T1000 (cell line): ENCODE measurements at places on chromosomes 1 and 21.

DNA sequence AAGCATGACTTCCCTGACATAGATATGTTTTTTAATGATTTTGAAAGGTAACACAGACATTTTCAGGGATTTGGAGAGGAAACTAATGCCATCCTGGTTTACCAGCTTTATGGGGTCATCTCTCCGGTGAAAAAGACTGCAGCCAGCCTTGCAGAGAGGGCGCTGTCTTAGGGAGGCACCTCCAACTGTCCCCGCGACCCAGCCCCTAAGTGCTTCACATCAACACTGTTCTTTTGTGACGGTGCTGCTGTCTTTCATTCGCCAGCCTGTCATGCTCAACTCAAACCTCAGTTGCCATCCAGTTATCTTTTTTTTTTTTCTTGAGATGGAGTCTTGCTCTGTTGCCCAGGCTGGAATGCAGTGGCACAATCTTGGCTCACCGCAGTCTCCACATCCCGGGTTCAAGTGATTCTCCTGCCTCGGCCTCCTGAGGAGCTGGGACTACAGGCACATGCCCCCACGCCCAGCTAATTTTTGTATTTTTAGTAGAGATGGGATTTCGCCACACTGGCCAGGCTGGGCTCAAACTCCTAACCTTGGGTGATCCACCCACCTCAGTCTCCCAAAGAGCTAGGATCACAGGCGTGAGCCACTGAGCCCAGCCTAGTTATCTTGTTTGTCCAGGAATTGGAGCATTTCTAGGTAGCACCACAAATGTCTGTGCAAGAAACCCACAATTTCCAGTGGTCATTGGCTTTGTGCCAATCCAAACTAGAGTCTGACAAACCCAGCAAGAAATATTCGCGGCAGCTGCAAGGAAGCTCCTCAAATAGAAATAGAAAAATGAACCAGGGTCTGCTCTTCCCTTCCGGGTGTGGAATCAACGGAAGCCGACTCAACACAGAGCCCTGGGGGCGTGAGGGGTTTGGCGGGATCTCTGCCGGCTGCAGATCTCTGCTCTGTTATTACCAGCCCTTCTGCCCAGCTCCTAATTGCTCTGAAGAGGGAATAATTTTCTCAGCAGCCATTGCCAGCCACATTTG, 24.2 kb downstream of the PDE9A start:
- no peak for DNase-seq

- DNase-seq, result no peak
These were observed 5.5 kb upstream of the KLF17 start for GRCh38 chr1:44113095-44113609.

DNA sequence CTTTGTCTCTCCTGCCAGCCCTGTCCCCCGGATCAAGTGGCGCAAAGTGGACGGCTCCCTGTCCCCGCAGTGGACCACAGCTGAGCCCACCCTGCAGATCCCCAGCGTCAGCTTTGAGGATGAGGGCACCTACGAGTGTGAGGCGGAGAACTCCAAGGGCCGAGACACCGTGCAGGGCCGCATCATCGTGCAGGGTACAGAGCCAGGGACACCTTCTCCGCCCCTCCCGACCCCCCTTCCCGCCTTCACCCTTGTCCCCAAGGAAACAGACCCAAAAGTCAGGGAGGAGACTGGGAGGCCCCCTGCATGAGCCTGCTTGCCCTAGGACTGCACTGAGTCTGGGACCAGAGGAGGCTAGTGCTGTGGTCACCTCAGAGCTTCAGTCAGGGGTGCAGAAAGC, 18.2 kb downstream of the CNTN2 start:
- no peak for DNase-seq

- DNase-seq, result no peak
These were observed 18.5 kb downstream of the LRRC41 start for GRCh38 chr1:46284597-46285564.

DNA sequence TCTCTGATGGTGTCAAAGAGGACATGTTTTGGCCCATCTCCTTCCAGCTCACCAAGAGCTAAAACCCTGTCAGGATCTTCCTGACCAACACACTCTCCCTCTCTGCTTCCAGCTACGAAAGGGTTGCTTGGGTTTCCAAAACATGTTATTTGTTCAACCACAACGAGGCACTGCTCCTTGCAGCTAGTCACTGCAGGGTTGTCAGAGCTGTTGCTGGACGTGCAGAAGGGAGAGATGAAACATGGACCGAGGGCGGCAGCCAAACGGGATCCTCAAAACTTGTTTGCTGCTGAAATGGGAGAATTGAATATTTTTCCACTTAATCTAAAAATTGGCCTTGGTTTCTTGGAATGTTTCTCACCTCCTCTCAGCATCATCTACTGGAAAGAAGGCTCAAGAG, 12.4 kb downstream of the ZBTB18 start:
- no peak for DNase-seq

- DNase-seq, result no peak
These were observed 3.1 kb downstream of the KCNK1 start for GRCh38 chr1:233617025-233617424.

GRCh38 chr1:160800645-160801408, 4.9 kb downstream of the LY9 start:
- no peak for DNase-seq

- DNase-seq, result no peak
These were observed 1.8 kb upstream of the SYT2 start for GRCh38 chr1:202711949-202712635.

DNA sequence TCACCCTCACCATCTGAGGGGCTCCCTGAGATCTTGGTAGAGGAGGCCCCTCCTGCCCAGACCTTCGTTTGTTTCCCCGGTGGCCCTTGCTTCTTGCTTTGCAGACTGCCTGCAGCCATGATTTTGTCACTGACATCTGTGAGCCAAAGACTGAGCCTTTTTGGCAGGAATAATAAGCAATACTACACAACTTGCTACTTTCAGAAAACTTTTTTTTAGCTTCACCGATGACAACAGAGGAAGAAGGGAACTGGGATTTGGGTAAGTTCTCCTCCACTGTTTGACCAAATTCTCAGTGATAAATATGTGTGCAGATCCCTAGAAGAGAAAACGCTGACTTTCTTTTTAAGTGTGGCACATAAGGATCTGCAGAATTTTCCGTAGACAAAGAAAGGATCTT, 11.7 kb upstream of the CD101 start:
- no peak for DNase-seq

- peak; percentile 84 for DNase-seq
These were observed at the start of gene CSMD2 for GRCh38 chr1:34164771-34165391. TSS of gene CSMD2 (minus strand) at chr1:34165230. CDS start at chr1:34165097, 133 bp downstream.

DNA sequence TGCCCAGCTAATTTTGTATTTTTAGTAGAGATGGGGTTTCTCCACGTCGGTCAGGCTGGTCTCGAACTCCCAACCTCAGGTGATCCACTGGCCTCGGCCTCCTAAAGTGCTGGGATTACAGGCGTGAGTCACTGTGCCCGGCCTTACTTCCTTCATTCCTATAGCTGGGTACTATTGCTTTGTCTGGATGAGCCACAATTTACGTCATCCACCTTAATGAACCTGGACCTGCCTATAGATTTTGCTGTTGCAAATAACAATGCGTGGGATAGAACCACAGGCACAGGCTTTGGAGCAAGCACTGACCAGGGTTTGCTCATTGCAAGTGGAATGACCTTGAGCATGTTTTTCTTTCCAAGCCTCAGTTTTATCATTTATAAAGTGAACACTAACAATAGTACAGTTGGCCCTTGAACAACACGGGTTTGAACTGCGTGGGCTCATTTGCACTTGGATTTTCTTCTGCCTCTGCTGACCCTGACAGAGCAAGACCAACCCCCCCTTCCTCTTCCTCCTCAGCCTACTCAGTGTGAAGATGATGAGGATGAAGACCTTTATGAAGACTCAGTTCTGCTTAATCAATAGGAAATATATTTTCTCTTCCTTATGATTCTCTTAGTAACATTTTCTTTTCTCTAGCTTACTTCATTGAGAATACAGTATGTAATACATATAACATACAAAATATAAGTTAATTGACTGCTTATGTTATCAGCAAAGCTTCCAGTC, 33.3 kb upstream of the BECN2 start:
- no peak for DNase-seq

DNA sequence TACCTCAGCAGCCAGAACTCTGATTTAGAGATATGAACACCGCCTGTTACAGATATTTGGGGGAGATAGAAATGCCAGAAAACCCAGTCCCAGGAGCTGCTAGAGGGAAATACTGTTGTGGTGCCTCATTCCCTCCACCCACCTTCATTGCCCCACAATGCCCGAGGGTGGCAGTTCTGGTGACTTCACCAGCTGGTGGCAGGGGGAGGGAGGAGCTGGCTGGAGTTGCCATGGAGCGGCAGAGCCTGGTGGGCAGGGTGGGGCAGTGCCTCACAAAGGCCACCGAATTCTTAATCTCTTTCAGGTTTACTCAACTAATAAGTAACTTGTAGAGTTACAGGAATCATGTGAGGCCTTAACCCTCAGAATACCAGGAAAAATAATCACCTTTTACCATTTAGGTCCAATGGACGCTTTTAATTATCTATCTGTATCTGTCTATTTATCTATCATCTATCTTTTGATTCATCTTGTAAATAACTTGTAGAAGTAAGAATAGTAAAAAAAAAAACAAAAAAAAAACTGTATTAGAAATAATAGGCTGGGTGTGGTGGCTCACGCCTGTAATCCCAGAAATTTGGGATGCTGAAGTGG, 11.7 kb upstream of the S100A11 start:
- peak; percentile 90 for DNase-seq

- no peak for DNase-seq
These were observed 43.4 kb downstream of the KCNJ15 start for GRCh38 chr21:38300141-38300578.

- DNase-seq, result no peak
These were observed 9.7 kb upstream of the IGFN1 start for GRCh38 chr1:201180901-201181300.

DNA sequence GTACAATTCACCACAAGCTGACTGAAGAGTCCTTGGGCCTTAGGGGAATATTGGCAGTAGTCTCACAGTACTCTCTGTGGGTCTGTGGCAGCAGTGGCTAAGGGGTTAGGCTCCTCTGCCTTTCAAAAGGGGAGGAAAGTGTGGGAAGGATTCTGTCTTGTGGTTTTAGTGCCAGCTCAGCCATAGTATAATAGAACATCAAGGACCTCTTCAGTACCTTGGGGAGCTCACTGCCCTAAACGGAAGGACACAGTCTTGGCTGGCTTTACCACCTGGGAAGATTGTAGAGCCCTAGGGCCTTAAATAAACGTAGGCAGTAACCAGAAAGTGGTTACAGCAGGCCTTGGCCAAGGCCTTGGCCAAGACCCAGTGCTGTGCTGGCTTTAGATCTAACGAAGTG, 265.7 kb downstream of the COL11A1 start:
- DNase-seq, result no peak

DNA sequence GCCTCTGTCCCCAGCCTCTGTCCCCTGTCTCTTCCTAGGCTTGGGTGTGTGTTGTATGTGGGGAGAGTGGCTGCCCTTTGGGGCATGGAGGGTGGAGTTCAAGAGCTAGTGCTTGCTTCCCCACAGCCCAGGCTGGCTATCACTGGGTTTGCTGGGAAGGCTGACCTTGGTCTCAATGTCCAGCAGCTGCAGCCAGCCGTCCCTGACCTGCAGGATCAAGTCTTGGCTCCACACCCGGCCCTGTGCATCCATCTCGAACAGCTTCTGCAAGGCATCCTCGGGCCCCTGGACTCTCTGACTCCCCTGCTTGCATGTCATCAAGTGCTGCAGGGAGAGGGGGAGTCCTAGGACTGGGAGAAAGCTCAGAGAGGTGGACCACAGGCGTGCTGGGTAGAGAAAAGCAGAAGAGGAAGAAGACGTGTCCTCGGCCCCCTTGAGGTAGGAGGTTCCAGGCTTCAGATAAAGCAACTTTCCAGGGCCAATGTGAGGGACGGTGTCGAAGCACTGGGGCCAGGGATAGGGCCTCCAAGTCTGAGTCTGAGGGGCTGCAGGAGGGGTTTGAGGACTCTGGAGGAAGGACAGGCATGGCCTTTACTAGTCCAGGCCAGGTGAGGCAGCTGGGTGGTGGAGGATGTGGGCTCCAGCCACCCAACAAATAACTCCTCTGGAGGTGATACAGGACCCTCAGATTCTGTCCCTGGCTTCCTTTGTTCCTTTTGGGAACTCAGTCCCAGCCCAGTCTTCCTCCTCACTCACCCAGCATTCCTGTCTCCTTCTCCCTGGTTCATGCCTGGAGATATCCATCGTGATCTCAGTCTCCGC, 4.0 kb downstream of the EPS8L3 start:
- no peak for DNase-seq

DNA sequence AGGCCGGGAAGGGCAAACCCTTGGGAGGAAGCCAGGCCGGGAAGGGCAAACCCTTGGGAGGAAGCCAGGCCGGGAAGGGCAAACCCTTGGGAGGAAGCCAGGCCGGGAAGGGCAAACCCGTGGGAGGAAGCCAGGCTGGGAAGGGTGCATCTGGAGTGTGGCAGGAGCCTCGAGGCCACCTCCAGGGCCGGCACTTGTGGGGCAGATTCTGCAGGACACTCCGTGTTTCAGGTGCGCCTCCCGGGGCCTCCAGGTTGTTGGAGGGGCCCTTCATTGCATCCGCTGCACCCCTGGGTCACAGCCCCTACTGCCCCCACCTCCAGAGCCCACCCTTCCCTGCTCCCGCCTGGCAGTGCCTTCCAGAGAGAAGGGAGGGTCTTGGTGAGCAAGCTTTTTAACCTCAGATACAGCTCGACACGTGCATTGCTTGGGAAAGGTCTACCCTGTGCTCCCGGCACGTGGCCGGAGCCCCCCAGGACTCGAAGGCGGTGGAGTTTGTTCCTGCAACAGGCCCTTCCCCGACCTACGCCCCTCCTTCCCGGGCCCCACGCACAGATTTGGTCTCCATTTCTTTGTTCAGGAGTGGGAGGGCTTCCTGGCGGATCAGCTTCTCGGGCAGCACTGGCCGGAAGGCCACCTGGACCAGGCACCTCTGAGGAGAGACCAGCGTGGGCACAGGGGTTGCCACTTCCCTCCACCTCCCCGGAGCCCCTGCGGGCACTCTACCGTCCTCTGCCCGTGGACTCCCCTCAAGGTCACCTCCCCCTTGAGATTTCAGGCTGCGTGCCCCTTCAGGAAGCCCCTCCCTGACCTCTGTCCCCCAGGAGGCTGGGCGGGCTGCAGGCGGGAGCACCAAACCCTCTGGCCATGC, 9.4 kb upstream of the TMEM52 start:
- DNase-seq, result no peak
